Bladder microvascular endothelial cell (primary cell): ENCODE measurements at places on chromosomes 13 and 19. TPM values are rescaled to one million over a fixed set of nuclear protein-coding genes. Genes with fewer than 3 reads are reported as not detected.

Gene TEX29
- 0.44 TPM in 1 of 2 replicates, not detected in the other for total RNA-seq

Gene OR7D4
- not detected in 2 replicates for total RNA-seq

Gene CGB5
- not detected in 2 replicates for total RNA-seq

Gene ITGBL1
- total RNA-seq = 3.2 and 13.3 TPM in 2 replicates

Gene GRIK5
- total RNA-seq = 0.06 TPM in 1 of 2 replicates, not detected in the other

Gene PLIN3
- total RNA-seq = 83.9 and 93.2 TPM in 2 replicates

Gene CEP89
- 7.8 and 11.7 TPM in 2 replicates for total RNA-seq

Gene RAB4B
- 9.2 and 11.6 TPM in 2 replicates for total RNA-seq

Gene PALM3
- total RNA-seq = not detected in 2 replicates

Gene ZNF358
- 9.1 and 14.9 TPM in 2 replicates for total RNA-seq

Gene ATP4B
- not detected in 2 replicates for total RNA-seq
